T-helper 17 cell (primary cell): ENCODE measurements at places on chromosomes 1 and 21.

- H3K27me3 ChIP-seq: peaks cover 31% of the 10 kb centered on the region
- H3K4me1 ChIP-seq: peaks cover 4% of the 10 kb centered on the region
- H3K36me3 ChIP-seq: peaks cover 2% of the 10 kb centered on the region
- no peak overlapping the region for H3K4me3 ChIP-seq
Observed at GRCh38 chr21:35470522-35470921, 421.4 kb upstream of the RUNX1 start.

GRCh38 chr1:25616987-25617624 is 515 bp downstream of the MAN1C1 start:
- H3K36me3 ChIP-seq: peaks cover 2% of the 10 kb centered on the region
- H3K27me3 ChIP-seq: peaks cover 3% of the 10 kb centered on the region
- peaks cover 48% of the 10 kb centered on the region for H3K4me1 ChIP-seq
- DNase-seq: no peak
- H3K27ac ChIP-seq: no peak overlapping the region

- H3K36me3 ChIP-seq: peaks cover 9% of the 10 kb centered on the region
- H3K27ac ChIP-seq: peak overlapping the region; percentile 100
- H3K4me3 ChIP-seq: peak overlapping the region; percentile 49
- no peaks in the 10 kb centered on the region for H3K27me3 ChIP-seq
- H3K4me1 ChIP-seq: peaks cover 55% of the 10 kb centered on the region
- DNase-seq: no peak
Observed at GRCh38 chr1:24915816-24916602, 14.1 kb downstream of the RUNX3 start.

DNA sequence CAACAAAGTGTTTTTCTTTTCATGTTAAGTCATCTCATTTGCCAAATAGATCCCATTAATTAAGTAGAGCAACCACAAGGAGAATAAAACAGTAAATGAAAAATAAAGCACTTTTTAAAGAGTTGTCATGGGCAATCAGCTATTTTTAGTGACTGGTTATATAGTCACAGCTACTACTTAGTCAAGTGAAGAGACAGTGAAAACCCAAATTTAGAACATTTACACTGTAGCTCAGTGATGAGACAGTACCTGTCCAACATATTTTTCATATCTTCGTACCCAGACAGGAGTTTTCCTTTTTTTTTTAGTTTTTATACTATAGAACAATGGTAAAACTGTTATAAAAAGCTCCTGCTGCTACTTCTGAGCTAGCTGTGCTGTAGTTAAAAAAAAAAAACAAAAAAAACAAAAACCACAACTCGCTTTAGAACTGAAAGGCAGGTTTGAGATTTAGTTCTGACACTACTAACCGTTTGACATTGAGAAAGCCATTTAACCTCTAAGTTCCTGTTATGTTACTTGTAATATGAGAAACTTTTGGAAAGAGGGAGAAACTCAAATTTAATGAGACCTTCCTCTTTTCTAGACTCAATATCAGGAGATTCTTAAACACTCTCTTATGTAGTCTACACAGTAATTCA is 777.5 kb downstream of the ADGRL2 start:
- no peak for DNase-seq
- no peaks in the 10 kb centered on the region for H3K27me3 ChIP-seq
- no peak overlapping the region for H3K4me3 ChIP-seq
- H3K27ac ChIP-seq: no peak overlapping the region

DNA sequence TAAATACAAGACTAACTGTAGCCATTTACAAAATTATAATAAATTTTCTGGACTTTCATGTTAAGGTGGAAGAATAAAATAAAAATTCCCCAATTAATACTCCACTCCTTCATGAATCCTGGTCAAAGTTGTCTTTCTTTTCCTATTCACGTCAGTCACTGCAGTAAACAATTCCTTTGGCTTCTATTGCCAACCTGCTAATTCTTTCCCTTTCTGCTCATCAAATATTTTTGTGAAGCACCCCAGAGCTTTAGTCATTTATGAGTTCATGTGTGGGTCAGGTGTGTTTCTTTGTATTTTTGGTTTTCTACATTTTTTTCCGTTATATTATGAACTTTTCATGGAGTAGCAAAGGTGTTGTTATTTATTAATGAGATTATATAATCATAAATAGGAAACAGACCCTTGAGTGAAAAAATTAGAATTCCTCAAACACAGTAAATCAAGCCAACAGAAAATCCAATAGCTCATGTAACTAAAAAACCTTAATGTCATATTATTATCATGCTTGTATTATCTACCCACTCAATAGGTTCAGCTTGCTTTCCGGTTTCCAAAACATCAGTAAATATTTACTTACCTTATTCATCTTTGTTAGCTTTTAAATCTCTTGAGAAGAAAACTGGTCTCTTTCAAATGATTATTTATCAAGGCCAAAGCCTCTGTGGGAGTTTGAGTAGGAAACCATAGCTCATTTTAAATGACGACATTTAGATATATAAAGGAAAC is 29.6 kb upstream of the PLA2G4A start:
- DNase-seq: no peak
- H3K27ac ChIP-seq: no peak overlapping the region
- no peaks in the 10 kb centered on the region for H3K4me1 ChIP-seq
- H3K4me3 ChIP-seq: no peak overlapping the region
